ENCODE measurements at places on chromosomes 2 and 18. TPM values are rescaled to one million over a fixed set of nuclear protein-coding genes. Genes with fewer than 3 reads are reported as not detected.

Gene TTC32
- 8.3 TPM for total RNA-seq

Gene CFAP221
- not detected for total RNA-seq

Gene PTGR3
- total RNA-seq: 13.4 TPM

Gene GKN2
- not detected for total RNA-seq

Gene LYPD6
- total RNA-seq: 0.33 TPM

Gene SATB2
- 11.3 TPM for total RNA-seq

Gene SCYGR8
- total RNA-seq: not detected

Gene CRYBA2
- not detected for total RNA-seq

Gene GAL3ST2
- total RNA-seq: not detected
